ENCODE measurements at places on chromosomes 7 and 10.

- no peak for DNase-seq
These were observed 57.9 kb upstream of the SYPL1 start for GRCh38 chr7:106169821-106170610.

GRCh38 chr7:100965723-100966541 is 3.4 kb upstream of the MUC12 start:
- DNase-seq: peak; percentile 97

GRCh38 chr7:693280-693679 is 33.2 kb upstream of the DNAAF5 start:
- peak; percentile 57 for DNase-seq

GRCh38 chr7:55325371-55325792 is 39.8 kb upstream of the LANCL2 start:
- DNase-seq: no peak

DNA sequence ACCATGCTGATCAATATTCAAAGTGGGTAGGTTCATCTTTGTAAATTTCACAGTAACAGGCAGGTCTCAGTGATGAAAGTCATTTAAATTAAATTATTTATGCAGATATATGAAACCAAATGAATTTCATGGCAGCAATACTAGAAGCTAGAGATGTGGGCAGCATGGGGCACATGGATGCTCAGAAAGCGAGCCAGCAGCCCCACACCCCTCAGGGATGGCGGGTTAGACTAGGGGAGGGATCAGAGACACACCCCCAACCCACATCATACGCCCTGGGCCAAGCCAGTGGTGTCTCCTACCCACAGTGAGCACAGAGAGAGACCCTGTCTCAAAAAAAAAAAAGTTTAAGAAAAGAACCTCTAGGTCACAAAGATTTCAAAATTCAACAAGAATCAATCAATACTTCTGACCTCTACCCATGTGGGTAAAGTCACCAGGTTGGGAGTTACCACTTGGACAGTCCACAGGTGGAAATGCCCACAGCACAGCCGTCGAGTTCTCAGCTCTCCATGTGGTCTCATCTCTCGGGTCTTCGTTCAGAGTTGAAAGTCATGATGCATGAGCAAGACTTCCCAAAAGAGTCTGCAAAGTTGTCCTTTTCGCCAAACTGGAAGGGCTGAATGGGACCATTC is 79.3 kb upstream of the PPP2R2D start:
- DNase-seq: peak; percentile 38

Data from chondrocyte (in vitro differentiated cells).